ENCODE measurements at places on chromosomes 1 and 21. TPM values are rescaled to one million over a fixed set of nuclear protein-coding genes. Genes with fewer than 3 reads are reported as not detected.

- DNase-seq = no peak
- no peaks in the 10 kb centered on the region for H3K36me3 ChIP-seq
- no peaks in the 10 kb centered on the region for H3K4me1 ChIP-seq
- no peak overlapping the region for H3K27ac ChIP-seq
- H3K4me3 ChIP-seq = no peak overlapping the region
Measured at GRCh38 chr1:239675735-239676134, 289.4 kb downstream of the CHRM3 start.

- DNase-seq = no peak
- no peaks in the 10 kb centered on the region for H3K4me1 ChIP-seq
- no peak overlapping the region for H3K27ac ChIP-seq
- H3K4me3 ChIP-seq = no peak overlapping the region
- no peaks in the 10 kb centered on the region for H3K36me3 ChIP-seq
Measured at GRCh38 chr1:226568077-226568831, 19.7 kb downstream of the STUM start.

DNA sequence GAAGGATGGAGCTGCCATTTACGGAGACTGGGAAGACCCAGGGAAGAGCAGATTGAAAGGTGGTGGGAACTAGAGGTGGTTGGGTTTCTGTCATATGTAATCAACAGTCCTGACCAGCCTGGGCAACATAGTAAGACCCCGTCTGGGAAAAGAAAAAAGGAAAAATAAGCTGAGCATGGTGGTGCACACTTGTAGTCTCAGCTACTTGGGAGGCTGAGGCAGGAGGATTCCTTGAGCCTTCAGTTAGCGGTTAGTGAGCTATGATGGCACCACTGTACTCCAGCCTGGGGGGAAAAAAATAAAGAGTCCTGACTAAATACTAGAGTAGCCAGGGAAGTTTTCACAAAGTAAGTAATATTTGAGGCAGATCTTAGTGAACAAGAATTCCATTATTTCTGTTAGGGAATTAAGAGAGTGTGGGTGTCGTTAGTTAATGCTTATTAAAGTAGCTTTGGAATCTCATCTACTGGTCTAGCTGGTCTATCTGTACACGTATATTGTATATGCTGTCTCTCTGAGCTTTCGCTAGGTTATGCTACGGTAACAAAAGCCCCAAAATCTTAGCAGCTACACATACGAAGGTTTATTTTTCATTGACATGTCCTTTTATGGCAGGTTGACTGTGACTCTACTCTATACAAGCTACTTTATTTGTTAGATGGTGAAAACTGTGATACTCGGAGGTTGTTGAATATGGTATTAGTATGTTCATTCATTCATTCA, 4.4 kb downstream of the NBPF1 start:
- no peak overlapping the region for H3K4me3 ChIP-seq
- H3K36me3 ChIP-seq = peaks cover 17% of the 10 kb centered on the region
- no peaks in the 10 kb centered on the region for H3K27me3 ChIP-seq
- no peak for DNase-seq
- peaks cover 14% of the 10 kb centered on the region for H3K4me1 ChIP-seq

DNA sequence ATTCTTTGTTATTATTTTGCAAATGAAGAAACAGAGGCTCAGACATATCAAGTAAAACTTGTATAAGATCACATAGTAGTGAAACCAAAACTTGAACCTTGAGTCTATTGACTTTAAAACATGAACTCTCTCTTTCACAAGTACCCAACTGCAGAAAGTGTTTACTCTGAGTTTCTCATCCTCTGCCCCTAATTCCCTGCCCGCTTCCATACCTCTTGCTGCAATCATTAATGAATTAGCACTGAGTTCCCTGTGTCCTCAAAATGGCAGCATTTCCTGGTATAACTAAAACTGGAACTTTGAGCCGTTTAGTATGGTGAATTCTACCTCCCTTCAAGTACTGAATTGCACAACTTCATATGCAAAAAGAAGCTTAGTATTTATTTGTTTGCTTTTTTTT, 147.7 kb upstream of the DNAH14 start:
- peaks cover 11% of the 10 kb centered on the region for H3K4me1 ChIP-seq
- no peak overlapping the region for H3K4me3 ChIP-seq
- no peak overlapping the region for H3K27ac ChIP-seq
- no peaks in the 10 kb centered on the region for H3K36me3 ChIP-seq
- H3K27me3 ChIP-seq = no peaks in the 10 kb centered on the region
- DNase-seq = no peak

PRKACB gene
- 60.7 TPM for total RNA-seq

DNA sequence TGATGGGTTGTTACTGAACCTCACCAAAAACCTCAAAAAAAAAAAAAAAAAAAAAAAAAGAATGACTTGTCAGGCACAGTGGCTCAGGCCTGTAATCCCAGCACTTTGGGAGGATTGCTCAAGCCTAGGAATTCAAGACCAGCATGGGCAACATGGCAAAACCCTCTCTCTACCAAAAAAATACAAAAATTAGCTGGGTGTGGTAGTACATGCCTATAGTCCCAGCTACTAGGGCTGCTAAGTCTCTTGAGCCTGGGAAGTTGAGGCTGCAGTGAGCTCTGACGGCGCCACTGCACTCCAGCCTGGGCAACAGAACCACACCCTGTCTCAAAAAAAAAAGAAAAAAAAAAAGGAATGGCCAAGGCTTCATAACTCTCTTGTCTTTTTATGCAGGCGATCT, 11.1 kb downstream of the CHAF1B start:
- DNase-seq = no peak
- H3K4me3 ChIP-seq = no peak overlapping the region
- H3K36me3 ChIP-seq = peaks cover 10% of the 10 kb centered on the region
- no peaks in the 10 kb centered on the region for H3K4me1 ChIP-seq
- no peak overlapping the region for H3K27ac ChIP-seq

LAMC2 gene
- 13.9 TPM for total RNA-seq

- no peaks in the 10 kb centered on the region for H3K4me1 ChIP-seq
- no peak overlapping the region for H3K27ac ChIP-seq
- peak; percentile 22 for DNase-seq
- H3K36me3 ChIP-seq = no peaks in the 10 kb centered on the region
Measured at GRCh38 chr1:75338616-75339483, 204.7 kb downstream of the LHX8 start.

DNA sequence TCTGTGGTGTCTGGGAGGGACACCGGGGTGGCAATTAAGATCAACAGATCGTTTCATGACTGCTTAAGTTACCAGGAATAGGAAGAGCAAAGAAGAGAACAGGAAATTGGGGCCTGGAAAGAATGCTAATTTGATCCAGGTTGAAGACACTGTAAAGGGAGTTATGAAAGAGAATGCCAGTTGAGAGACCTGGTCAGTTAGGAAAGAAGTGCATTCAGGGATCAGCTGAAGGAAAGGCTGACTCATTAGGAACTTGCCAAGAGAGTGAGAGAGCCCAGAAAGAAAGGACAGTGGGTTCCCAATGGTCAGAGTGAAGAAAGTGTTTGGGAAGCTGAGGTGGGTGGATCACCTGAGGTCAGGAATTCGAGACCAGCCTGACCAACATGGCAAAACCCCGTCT, 119.6 kb downstream of the UBE2U start:
- H3K36me3 ChIP-seq = no peaks in the 10 kb centered on the region
- H3K4me3 ChIP-seq = no peak overlapping the region
- no peak for DNase-seq
- H3K4me1 ChIP-seq = no peaks in the 10 kb centered on the region
- no peak overlapping the region for H3K27ac ChIP-seq

LCE3E gene
- not detected for total RNA-seq

- peak; percentile 40 for DNase-seq
- no peak overlapping the region for H3K27ac ChIP-seq
- no peaks in the 10 kb centered on the region for H3K36me3 ChIP-seq
- H3K4me1 ChIP-seq = no peaks in the 10 kb centered on the region
- no peaks in the 10 kb centered on the region for H3K27me3 ChIP-seq
- no peak overlapping the region for H3K4me3 ChIP-seq
Measured at GRCh38 chr1:176996456-176997090, 167.9 kb downstream of the ASTN1 start.

EEIG2 gene
- total RNA-seq = 7.1 TPM

PTCH2 gene
- 0.89 TPM for total RNA-seq

OR2G6 gene
- not detected for total RNA-seq

- no peaks in the 10 kb centered on the region for H3K36me3 ChIP-seq
- no peaks in the 10 kb centered on the region for H3K27me3 ChIP-seq
- H3K4me1 ChIP-seq = no peaks in the 10 kb centered on the region
Measured at GRCh38 chr1:57142169-57142568, 176.4 kb upstream of the C8B start.

DNA sequence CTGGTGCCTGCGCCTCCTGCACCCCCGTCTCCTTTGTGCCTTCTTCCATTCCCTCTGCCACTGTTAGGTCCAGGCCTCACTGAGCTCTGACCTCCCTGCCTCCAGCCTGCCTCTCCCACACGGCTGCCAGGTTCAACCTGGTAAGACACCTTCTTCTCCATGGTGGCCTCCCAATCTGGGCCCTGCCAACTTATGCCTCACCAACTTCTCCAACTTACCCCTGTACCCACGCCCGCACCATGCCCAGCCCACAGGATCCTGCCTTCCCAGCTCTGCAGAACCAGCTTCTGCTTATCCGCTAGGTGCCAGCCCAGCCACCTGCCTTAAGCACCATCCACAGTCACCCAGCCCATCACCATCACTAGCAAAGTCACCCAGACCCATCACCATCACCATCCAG, 37.2 kb downstream of the PDE9A start:
- DNase-seq = no peak
- no peak overlapping the region for H3K27ac ChIP-seq
- no peak overlapping the region for H3K4me3 ChIP-seq
- no peaks in the 10 kb centered on the region for H3K4me1 ChIP-seq

- DNase-seq = no peak
- H3K4me1 ChIP-seq = no peaks in the 10 kb centered on the region
- no peak overlapping the region for H3K4me3 ChIP-seq
Measured at GRCh38 chr1:156970017-156970416, 49.6 kb downstream of the LRRC71 start.

ST6GALNAC3 gene
- total RNA-seq = 1.8 TPM

GRCh38 chr1:175630076-175630475, 113.3 kb downstream of the TNR start:
- DNase-seq = no peak
- H3K4me1 ChIP-seq = no peaks in the 10 kb centered on the region
- H3K4me3 ChIP-seq = no peak overlapping the region
- H3K36me3 ChIP-seq = no peaks in the 10 kb centered on the region
- H3K27me3 ChIP-seq = no peaks in the 10 kb centered on the region

PTGS2 gene
- total RNA-seq = 2.5 TPM

DNA sequence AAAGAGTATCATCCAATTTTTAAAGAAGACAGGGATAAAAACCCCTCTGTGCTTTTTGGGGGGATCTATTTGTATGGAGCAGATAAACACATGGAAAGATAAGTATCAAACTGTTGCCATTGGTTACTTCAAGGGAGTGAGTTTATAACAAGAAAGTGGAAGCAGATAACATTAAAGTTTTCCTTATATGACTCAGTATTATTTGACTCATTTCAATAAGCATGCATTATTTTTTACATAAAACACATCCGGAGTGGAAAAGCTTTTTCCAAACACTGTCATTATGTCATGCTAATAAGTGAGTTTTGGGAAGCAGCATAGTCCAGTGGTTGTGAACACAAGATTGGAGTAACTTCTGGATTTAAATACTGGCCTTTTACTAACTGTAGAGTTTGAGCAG, 452.2 kb downstream of the LTN1 start:
- peaks cover 30% of the 10 kb centered on the region for H3K4me1 ChIP-seq
- DNase-seq = peak; percentile 75
- no peaks in the 10 kb centered on the region for H3K36me3 ChIP-seq
- H3K4me3 ChIP-seq = no peak overlapping the region
- H3K27ac ChIP-seq = peak overlapping the region; percentile 67

FBXO2 gene
- total RNA-seq = 54.9 TPM

GRCh38 chr1:86396498-86396890, 371 bp upstream of the ODF2L start:
- no peak for DNase-seq
- peak overlapping the region; percentile 92 for H3K27ac ChIP-seq
- no peaks in the 10 kb centered on the region for H3K36me3 ChIP-seq
- no peaks in the 10 kb centered on the region for H3K27me3 ChIP-seq
- peaks cover 12% of the 10 kb centered on the region for H3K4me1 ChIP-seq
- peak overlapping the region; percentile 94 for H3K4me3 ChIP-seq

ACTL8 gene
- total RNA-seq = 2.0 TPM

GRCh38 chr1:193905288-193906085, 719.1 kb upstream of the B3GALT2 start:
- no peaks in the 10 kb centered on the region for H3K36me3 ChIP-seq
- DNase-seq = peak; percentile 4

GRCh38 chr1:38789498-38790169, 69.9 kb downstream of the RRAGC start:
- H3K4me1 ChIP-seq = no peaks in the 10 kb centered on the region
- DNase-seq = no peak
- no peaks in the 10 kb centered on the region for H3K36me3 ChIP-seq
- no peak overlapping the region for H3K4me3 ChIP-seq
- H3K27me3 ChIP-seq = peaks cover 31% of the 10 kb centered on the region
- no peak overlapping the region for H3K27ac ChIP-seq

GRCh38 chr1:25912076-25912831, 6.0 kb upstream of the STMN1 start:
- no peaks in the 10 kb centered on the region for H3K36me3 ChIP-seq
- H3K27ac ChIP-seq = peak overlapping the region; percentile 69
- peak; percentile 88 for DNase-seq
- H3K4me3 ChIP-seq = no peak overlapping the region

- H3K4me3 ChIP-seq = no peak overlapping the region
- no peaks in the 10 kb centered on the region for H3K4me1 ChIP-seq
- H3K36me3 ChIP-seq = no peaks in the 10 kb centered on the region
- H3K27ac ChIP-seq = no peak overlapping the region
- DNase-seq = no peak
- H3K27me3 ChIP-seq = peaks cover 5% of the 10 kb centered on the region
Measured at GRCh38 chr1:151832318-151832980, 847 bp upstream of the RORC start.

FCGR1A gene
- not detected for total RNA-seq

- H3K4me3 ChIP-seq = peak within 1 kb of the TSS; percentile 73
- no peaks in the 10 kb centered on the region for H3K27me3 ChIP-seq
- peak; percentile 44 for DNase-seq
- no peaks in the 10 kb centered on the region for H3K36me3 ChIP-seq
- H3K4me1 ChIP-seq = peaks cover 2% of the 10 kb centered on the region
Measured at GRCh38 chr21:45074048-45074817, at the start of gene ADARB1. Gene ADARB1 (plus strand): TSS chr21:45074580. CDS start chr21:45171657, 97,077 bp downstream.

DNA sequence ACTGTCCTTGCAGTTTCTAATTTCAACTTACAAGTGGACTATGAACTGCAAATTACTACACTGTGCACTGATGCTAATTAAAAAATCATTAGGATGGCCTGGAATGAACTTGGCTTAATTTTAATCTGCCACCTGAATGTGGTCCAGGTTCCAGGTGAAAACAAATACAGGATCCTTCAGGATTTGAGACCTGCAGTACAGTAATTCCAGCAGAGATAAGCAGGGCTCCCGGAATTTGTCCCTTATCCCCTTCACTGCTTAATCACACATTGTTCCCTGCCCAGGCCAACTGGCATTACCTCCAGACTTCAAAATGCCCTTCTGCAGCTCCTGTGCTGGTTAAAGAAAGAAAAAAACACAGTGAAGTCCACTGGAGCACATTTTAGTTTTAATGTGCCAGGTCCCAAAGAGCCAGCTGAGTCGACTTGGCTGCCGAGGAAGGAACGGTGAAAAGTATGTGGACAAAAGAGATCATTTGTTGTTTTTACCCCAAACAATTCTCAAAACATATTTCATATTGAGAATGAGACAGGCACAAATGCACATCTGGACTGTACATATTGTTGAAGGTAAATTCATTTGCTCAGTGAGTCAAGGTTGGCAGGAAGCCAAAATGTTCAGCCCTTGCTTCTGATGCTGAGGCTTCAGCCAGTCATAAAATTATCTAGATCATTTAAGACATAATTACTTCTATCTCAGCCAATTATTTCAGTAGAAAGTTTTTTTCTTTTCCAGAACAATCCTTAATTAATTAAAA, 28.3 kb downstream of the DEGS1 start:
- H3K4me1 ChIP-seq = peaks cover 10% of the 10 kb centered on the region
- H3K4me3 ChIP-seq = no peak overlapping the region
- DNase-seq = peak; percentile 57
- H3K27me3 ChIP-seq = no peaks in the 10 kb centered on the region
- no peaks in the 10 kb centered on the region for H3K36me3 ChIP-seq

CFHR5 gene
- total RNA-seq = not detected
